NAMALWA (cell line): ENCODE measurements at places on chromosomes 13 and 19.

DNA sequence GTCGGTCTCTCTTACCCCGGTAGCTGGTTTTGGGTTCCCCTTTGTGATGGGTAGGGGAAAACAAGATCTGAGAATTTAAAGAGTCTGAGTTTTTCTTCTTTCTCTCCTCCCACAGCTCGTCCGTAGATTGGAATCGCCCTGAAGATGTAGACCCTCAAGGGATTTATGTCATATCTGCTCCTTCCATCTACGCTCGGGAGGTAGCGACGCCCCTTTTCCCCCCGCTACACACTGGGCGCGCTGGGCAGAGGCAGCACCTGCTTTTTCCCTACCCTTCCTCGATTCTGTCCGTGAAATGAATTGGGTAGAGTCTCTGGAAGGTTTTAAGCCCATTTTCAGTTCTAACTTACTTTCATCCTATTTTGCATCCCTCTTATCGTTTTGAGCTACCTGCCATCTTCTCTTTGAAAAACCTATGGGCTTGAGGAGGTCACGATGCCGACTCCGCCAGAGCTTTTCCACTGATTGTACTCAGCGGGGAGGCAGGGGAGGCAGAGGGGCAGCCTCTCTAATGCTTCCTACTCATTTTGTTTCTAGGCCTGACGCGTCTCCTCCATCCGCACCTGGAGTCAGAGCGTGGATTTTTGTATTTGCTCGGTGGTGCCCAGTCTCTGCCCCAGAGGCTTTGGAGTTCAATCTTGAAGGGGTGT, 7.1 kb upstream of the SELENOV start:
- DNase-seq, result no peak

DNA sequence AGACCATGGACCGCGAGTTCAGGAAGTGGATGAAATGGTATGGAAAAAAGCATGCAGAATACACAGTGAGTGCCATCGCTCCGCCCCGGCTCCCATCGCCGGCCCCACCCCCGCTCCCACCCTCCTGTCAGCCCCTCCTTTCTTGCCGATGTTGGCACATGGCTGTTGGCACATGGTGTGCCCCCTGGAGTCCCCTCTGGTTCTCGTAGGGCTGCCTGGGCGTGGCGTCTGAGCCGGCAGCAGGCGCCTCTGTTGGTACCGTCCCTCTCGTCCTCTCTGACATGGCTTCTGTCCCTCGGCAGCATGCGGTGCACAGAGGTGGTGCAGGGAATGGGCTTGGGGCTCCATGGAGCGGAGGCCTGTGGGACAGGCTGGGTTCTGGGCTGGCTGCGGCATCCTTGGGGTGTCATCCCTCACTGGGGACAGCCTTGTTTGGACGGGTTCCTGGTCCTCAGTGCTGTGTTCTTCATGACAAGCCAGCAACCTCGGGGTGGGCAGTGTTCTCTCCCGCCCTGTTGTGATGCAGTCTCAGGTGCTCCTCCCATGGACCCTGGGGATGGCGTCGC, 30.9 kb downstream of the DOT1L start:
- no peak for DNase-seq

- peak; percentile 61 for DNase-seq
Observed at GRCh38 chr19:35767288-35768081, 7.9 kb upstream of the ARHGAP33 start.

DNA sequence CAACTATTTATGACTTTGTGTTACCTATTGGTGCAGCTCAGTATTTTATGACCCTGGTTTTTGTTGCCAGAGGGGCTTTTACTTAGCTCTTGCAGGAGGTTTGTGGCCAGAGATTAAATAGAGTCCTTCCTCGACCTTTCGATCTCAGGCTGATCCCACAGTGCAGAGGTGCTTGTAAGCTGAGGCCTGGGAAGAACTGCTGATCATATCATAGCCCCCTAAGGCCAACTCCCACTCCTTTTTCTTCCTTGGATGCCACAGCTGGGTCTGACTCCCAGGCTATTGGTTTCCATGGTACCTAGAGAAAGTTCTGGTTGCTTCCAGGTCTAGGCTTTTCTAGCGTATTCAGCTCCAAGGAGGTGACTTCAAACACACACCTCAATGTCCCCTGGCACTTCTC, 324.9 kb downstream of the FOXO1 start:
- DNase-seq, result no peak

DNA sequence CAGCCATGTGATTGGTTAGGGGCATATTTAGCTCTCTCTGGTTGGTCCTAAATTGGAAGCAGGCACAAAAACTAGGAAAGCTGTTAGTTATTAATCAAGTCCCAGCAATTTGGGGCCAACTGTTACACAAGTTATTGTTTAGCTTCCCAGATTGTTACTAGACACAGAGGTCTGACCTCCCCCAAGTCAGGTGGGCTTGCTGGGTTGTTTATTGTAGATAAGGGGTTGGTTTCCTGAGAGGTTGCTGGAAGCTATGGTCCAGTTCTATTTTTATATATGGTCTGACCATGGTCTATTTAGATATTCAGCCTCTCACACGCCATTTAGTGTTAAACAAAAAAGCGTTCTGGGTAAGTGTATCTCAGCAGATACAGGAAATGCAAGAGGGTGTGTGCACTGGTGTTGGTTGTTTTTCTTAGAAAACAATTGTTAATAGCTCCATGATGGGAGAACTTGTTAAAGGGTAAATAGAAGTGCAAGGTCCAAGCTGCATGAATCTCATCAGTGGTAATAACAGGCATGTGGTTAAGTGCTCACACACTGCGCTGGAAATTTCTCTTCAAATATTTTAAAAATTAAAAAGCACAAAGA, 150.0 kb downstream of the RAP2A start:
- no peak for DNase-seq

- peak; percentile 33 for DNase-seq
Observed at GRCh38 chr13:102679449-102680132, 15.3 kb downstream of the METTL21C start.

DNA sequence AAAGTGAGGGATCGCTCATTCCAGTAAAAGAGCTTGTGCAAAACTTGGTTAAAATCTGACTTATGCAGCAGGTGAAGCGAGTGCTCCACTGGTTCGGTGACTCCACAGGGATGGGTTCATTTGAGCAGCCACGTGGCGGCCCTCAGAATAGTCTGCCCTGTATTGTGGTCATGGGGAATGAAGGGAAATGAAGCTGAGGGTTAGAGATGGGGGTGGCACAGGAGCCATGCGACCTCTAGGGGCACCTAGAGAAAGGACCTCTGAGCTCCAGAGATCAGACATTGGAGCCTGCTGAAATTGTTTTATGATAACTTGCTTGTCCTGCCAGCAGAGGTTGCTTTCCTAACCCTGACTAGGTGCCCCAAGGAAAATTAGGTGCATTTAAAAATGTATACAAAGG, 26.6 kb downstream of the CBY2 start:
- DNase-seq, result peak; percentile 65

- DNase-seq, result no peak
Observed at GRCh38 chr13:47945738-47946137, 55.3 kb downstream of the SUCLA2 start.

DNA sequence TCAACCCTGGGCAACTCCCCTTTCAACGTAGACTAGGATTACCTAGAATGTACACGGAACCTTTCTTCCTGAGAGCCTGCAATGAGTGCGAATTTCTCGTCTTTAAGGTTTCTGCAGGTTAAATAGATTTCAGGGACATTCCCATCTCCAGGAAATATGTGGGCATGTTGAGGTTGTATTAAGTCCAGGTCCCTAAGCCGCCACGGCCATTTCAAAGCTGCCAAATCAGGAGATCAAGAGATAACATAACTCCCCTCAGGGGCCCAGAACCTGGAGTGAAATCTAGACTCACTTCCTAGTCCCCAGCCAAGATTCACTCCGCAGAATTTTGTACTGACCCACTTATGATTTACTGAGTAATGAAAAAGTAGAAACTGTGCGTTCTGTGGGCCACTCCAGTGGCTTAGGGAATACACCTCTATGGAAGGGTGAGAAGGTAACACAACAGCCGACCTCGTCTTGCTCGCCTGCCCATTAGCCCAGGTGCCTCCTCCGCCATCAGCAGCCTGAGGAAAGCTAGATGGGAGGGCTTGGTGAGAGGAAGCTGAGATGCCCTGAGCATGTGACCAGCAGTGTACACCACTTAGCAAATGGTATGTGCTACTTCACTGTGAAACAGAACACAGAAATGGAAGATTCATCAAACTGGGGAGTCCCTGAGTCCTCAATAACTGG, 98.5 kb upstream of the SOX1 start:
- no peak for DNase-seq

DNA sequence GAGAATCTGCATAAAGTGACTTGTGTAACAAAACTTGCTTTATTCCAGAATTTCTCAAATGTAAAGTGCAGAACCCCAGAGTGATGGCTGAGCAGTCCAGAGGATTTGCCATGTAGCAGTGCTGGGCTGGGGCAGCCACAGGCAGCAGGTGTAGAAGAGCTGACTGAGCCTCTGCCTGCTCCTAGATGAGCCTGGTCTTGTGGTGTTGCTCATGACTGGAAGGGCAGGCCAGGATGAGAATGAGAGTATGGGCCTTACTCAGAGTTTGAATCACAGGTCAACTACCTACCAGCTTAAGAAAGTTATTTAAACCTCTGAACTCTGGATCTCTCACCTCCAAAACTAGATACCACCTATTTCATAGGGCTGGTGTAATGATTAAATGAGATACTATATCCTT, 2.9 kb upstream of the C13orf42 start:
- no peak for DNase-seq

DNA sequence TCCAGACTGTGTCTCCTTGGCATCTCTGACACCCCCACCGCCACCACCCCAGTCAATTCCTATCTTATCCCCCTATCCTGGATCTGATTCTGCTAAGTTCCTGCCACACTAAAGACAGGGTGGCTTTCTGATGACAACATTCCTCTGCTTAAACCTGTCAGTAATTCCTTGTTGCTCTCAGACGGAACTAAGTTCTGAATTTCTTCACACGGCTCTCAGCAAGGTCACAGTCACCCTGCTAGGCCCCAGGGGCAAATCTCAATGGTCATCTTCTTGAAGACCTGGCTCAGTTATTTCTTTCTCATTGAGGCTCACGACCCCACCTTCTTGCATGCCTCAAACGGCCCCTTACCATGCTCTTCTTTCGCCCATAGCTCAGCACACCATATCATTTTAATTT, 7.6 kb downstream of the ALOX5AP start:
- no peak for DNase-seq

- no peak for DNase-seq
Observed at GRCh38 chr19:40175820-40176219, 15.4 kb upstream of the MAP3K10 start.

DNA sequence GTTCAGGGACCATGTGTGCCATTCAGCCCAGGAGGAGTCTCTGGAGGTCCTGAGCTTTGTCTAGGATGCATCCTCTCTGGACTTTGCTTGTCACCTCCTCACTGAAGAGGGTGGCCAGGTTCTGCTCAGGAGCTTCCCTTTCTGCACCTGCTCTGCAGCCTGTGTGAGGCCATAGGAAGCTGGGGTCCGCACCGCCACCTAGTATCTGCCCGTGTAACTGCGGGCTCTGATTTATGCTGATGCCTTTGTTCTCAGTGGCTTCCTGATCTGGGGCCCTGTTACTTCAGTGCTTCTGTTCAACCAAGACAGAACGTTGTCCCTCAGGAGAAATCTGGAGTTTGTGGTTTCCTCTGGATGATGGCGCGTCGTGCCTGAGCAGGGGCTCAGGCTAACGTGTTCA, 15.5 kb downstream of the ZNF610 start:
- peak; percentile 51 for DNase-seq
